ENCODE measurements at places on chromosomes 12 and 14.

- DNase-seq: no peak
Measured at GRCh38 chr14:39454906-39455539, 22.8 kb upstream of the FBXO33 start.

- no peak for DNase-seq
Measured at GRCh38 chr12:130617219-130617618, 98.9 kb downstream of the RIMBP2 start.

- no peak for DNase-seq
Measured at GRCh38 chr14:21026988-21027315, 2.1 kb upstream of the NDRG2 start.

GRCh38 chr12:115609347-115609746, 668.1 kb downstream of the MED13L start:
- DNase-seq: no peak

DNA sequence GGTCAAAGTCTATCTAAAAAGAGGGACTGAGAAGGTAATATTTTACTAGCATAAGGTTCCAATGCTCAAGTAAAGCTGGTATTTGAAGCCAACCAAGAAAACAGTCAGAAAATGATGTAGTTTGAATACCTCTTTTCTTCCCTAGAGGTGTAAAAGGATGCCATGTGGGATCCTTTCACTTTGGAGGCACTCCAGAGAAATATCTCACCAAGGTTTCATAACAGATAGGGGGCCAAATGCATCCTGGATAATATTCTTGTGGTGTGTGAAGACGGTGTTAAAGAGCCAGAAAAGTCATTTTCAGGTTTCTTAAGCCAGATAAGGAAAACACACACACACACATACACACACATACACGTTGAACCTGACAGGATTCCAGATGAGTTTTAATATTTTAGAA, 136.1 kb upstream of the PRKD1 start:
- DNase-seq: no peak

- DNase-seq: no peak
Measured at GRCh38 chr14:102565331-102565887, 27.0 kb upstream of the RCOR1 start.

GRCh38 chr12:70759161-70759918, 122.1 kb upstream of the PTPRB start:
- DNase-seq: no peak

DNA sequence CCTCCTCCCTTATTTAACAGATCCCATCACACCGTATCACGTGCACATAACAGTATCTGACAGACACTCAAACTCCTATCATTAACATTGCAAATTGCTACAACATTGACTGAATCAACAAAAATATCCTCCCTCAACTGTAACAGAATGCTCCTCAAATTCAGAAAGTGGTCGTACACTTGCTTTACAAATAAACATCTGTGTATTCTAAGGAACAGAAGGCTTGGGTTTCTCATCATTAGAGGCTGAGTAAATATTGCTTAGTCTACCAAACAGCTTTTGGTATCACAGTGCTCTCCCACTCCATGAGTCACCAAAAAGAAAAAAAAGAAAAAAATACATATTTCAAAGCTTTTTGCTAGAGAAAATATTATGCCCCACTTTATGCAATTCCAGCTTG, 23.9 kb downstream of the FERMT2 start:
- DNase-seq: no peak

Data from T-cell (primary cell).